ENCODE measurements at places on chromosomes 3 and 15. TPM values are rescaled to one million over a fixed set of nuclear protein-coding genes. Genes with fewer than 3 reads are reported as not detected.

The CCDC9B gene
- 5.3 TPM for total RNA-seq

- H3K27ac ChIP-seq: no peak overlapping the region
- no peaks in the 10 kb centered on the region for H3K4me1 ChIP-seq
- H3K4me3 ChIP-seq: no peak overlapping the region
- H3K27me3 ChIP-seq: no peaks in the 10 kb centered on the region
Measured at GRCh38 chr15:58852347-58852746, 81.1 kb downstream of the SLTM start.

GRCh38 chr3:151142929-151143328, 57.5 kb downstream of the MED12L start:
- no peak overlapping the region for H3K4me3 ChIP-seq
- DNase-seq: no peak
- no peak overlapping the region for H3K27ac ChIP-seq
- H3K27me3 ChIP-seq: no peaks in the 10 kb centered on the region
- H3K36me3 ChIP-seq: no peaks in the 10 kb centered on the region
- peaks cover 12% of the 10 kb centered on the region for H3K4me1 ChIP-seq

- no peaks in the 10 kb centered on the region for H3K27me3 ChIP-seq
- H3K4me3 ChIP-seq: no peak overlapping the region
- peaks cover 84% of the 10 kb centered on the region for H3K4me1 ChIP-seq
Measured at GRCh38 chr3:129592381-129593131, 13.9 kb downstream of the PLXND1 start.

GRCh38 chr3:130849091-130849552, 44.8 kb upstream of the ATP2C1 start:
- no peaks in the 10 kb centered on the region for H3K36me3 ChIP-seq
- no peak overlapping the region for H3K27ac ChIP-seq
- no peaks in the 10 kb centered on the region for H3K27me3 ChIP-seq
- no peak overlapping the region for H3K4me3 ChIP-seq
- DNase-seq: no peak

DNA sequence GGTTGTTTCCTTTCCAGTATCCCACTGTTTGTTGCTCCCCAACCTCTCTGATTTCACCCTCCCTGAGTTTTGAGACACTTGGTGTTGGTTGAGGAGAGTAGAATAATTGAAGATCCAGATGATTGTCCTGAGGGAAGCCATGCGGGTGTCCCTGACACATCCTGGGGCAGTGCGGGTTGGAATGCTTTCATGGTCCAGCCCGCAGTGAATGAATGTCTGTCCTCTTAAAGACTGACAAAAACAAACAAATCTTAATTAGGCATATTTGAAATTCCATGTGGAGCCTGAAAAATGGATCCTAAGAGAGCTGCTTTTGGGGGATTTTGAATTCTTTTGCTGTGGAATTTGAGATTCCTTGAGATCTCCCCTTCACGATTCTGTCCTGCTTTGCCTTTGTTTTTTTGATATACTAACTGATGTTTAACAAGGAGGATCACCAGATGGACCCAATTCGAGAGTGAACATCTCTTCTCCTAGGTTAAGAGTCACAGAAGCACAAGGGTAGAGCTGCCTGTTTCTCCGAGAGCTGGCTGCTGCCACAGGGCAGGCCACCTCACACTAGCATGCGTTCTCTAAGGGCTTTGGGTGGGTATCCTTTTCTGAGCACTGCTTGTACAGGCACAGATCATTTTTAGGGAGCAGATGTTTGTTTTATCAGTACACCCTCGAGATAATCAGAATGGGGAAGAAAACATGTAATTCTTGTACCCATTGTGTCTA, 47.4 kb downstream of the GPR171 start:
- no peaks in the 10 kb centered on the region for H3K27me3 ChIP-seq
- no peak for DNase-seq
- H3K4me1 ChIP-seq: no peaks in the 10 kb centered on the region
- no peaks in the 10 kb centered on the region for H3K36me3 ChIP-seq
- no peak overlapping the region for H3K4me3 ChIP-seq

Data from natural killer cell (primary cell).